ENCODE measurements at places on chromosomes 4 and X.

- DNase-seq: no peak
Measured at GRCh38 chr4:8394061-8394519, 46.4 kb downstream of the ACOX3 start.

DNA sequence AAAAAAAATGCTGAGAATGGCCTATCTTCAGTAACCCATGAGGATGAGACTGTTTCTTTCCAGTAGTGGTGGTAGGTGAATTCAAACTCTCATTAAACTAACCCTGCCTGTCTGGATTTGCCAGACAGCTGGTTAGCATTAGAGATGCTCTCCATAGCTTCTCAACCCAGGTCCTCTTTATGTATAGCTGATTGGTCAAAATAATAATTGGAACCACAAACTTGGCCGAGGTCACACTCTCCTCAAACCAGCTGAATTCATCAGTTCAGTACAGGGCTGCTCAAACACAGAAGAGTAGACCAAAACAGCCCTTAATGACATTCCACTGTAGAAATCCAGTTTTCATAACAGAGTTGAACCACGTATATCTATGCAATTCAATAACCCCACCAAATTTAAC is 85.3 kb downstream of the HCCS start:
- no peak for DNase-seq

- DNase-seq: no peak
Measured at GRCh38 chr4:22766068-22766467, 73.3 kb downstream of the GBA3 start.

DNA sequence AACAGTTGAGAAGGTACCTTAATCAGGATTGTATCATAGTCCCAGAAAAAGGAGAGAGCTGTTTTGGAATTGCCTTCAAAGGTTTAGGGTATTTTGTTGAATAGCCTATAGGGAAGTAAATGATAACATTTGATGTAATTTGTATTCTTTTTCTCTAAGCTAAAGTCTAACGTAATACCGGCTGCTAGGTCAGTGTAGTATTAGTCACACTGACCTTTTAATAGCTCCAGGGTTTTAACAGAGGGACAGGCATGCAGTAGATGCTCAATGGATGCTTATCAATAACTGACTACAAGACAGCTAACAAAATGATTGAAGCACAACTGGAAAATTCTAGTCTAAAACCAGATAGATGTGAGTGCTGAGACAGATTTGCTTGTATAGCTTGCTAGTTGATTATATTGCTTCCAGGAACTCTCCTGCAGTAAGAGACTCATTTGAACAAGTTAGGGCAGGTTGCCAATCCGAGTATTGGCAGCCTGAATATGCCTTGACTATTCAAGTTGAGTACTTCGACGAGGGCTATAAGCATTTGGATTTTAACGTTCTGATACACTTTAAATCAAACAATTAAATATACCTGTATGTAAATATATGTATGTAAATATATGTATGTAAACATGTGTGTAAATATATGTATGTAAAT is 16.5 kb upstream of the PNPLA4 start:
- DNase-seq: no peak

DNA sequence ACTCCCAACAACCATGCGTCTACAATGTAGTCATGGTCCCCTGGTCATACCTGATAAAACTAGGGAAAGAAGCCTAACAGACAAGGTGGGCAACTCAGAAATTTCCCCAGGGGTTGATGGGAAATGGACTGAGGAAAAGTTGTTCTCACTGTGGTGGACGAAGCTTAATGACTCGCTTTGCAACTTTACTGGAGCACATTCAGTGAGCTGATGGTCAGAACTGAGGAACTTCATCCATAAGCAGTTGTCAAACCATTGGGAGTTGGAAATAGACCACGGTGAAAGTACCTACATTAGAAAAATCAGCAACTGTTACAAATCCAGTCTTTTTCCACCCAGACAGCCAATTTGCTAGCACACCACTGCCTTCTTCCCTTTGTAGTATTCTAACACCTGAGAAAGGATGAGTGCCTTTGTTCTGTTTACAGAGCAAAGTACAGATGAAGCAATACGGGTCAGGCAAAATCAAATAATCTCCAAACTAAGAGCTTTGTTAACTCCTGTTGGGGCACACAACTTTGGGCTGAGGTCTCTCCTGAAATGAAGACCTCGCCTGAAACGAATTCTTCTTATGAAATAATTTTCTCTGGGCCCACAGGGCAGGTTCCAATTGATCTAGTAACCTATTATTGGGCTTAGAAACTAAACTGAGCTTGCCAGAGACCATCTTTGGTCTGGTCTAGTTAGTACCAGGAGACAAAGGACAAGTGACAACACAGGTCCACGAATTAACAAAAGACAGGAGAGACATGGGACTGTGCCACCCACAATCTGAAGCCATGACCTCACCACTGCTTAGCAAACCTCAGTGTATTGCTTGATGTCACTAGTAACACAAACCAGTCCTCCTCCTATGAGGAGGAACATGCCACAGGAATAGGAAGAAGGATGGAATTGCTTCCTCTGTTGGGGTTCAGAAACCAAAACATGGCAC is 58.9 kb upstream of the NFKB1 start:
- no peak for DNase-seq

GRCh38 chr4:146095860-146096259 is 79.7 kb upstream of the LSM6 start:
- no peak for DNase-seq

DNA sequence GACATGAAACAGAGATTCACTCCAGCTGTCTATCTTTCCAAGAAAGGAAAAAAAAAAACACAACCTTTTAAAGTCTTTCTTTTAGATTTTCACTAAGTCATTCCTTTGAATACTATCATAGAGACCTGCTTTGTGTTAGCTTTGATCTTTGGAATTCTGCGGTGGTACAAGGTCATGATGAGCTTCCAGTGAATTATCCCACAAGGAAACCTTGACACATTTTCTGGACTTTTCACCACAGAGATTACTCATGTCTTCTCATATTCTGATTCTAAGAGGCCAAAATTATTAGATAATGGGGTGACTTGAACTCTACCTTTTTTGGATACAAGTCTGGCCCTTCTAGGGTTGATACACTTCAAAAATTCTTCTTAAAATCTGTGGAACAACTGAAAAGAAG is 201.6 kb downstream of the PACRGL start:
- DNase-seq: no peak
